ENCODE measurements at places on chromosomes 4 and X.

DNA sequence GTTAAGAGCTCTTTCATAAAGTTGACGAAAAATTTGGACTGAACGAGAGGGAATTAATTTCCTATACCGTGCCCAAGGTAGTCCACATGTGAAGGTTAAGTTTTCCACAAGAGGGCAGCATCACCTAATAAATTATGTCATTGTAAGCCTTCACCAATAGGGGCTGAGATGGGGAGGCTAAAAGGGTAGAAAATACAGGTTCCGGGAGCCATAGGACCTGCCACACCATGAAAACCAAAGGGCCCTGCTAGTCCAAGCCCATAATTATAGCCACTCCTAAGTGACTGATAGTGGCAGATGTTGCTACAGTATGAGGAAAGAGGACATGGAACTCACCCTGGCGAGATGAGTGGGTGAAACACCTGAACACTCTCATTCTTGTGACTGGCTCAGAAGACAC is 122.2 kb downstream of the SHROOM4 start:
- DNase-seq: no peak

- DNase-seq: no peak
Measured at GRCh38 chr4:85696661-85697060, 221.7 kb downstream of the ARHGAP24 start.

DNA sequence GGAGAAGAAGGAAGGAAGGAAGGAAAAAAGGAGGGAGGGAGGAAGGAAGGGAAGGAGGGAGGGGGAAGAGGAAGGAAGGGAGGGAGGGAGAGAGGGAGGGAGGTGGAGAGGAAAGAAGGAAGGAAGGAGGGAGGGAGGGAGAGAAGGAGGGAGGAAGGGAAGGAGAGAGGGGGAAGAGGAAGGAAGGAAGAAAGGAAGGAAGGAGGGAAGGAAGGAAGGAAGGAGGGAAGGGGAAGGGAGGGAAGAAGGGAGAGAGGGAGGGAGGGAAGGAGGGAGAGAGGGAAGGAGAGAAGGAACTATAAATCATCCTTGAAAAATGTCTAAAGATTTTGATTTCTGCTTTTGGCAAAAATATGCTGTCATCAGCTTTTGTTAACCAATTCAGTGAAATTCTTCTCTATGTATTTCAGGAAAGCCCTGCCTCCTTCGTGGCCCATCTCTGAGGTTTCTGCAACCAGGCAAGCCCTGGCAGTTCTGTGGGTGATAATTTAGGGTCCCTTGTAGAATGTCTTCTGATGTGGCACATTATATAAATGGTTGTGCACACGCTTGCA is 7.1 kb upstream of the HOPX start:
- no peak for DNase-seq

GRCh38 chr4:160353548-160353947 is 1250.7 kb downstream of the RAPGEF2 start:
- DNase-seq: no peak

DNA sequence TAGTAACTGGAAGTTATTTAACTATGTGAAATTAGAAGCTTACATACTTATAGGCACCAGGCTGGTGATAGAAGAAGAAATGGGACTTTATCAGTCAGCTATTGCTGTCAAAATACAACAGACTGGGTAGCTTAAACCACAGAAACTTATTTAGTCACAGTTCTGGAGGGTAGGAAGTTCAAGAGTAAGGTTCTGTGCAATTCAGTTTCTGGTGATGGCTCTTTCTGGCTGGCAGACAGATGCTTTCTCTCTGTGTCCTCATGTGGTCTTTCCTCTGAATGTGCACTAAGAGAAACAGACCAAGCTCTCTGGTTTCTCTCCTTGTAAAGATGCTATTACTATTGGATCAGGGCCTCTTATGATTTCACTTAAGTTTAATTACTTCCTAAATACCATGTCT is 92.1 kb upstream of the ANKRD50 start:
- DNase-seq: no peak

DNA sequence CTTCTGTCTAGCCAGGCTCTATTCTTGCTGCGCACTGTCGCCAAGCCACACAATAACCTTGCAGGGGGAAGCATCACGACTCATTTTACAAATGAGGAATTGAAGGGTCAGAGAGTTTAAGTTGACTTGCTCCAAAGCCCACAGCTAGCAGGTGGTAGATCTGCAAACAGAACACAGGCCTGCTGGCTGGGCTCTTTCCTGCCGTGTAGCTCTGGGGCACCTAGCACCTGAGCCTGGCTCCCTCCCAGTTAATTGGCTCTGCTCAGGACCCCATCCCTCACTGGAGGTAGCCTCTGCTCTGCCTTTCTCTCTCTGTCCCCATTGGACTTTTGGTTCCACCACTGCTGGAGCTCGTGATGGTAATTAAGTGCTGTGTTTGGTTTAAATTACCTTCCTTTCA is 98.5 kb downstream of the NSUN7 start:
- no peak for DNase-seq

GRCh38 chr4:169622566-169622965 is 2.2 kb downstream of the CLCN3 start:
- no peak for DNase-seq

DNA sequence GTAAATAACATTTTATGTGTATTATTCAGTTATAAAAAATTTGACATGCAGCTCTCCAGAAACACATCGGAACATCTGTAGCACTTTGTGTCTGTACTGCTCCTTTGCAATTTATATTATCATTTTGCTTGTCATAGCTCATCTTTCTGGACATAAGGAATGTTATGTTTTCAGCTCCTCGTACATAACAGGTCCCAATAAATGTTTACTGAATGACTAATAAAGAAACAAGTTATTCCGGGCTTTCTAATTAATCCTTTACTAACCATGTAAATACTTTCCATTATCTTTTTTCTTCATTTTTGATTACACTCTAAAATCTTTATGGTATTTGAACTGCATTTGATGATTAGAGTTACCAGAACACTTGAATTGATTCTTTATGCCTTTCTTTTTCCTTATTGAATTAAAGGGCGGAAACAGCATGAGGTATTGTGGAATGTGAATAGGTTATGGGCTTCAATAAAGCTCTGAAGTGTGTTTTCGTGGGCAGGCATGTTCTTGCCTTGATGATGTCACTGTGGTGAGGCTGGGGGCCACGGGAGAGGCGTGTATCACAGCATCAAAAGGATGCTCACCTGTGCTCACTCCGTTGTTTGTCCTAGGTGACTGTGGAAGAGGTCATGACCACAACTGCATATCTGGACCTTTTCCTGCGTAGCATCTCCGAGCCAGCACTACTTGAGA is 131.6 kb downstream of the GATB start:
- no peak for DNase-seq

GRCh38 chr4:5894266-5894665 is 1.4 kb upstream of the CRMP1 start:
- DNase-seq: no peak

- DNase-seq: peak; percentile 43
Measured at GRCh38 chr4:73068491-73069337, 802 bp downstream of the COX18 start.

DNA sequence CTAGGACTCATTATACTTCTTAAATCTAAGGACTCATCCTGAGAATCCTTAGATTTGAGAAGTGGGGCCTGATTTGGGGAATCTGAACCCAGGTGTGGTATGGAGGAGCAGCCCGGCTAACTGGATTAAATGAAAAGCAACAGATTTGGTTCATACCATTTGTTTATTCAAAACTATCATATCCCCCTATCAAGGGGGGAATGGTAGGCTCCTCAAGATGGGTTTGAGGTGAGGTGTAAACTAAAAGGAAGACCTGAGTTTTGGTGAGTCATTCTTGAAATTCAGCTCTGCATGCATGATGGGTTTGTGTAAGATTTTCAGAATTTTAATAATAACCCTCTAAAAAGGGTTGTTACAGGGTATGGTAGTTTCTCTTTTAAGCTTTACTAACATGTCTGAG is 53.4 kb downstream of the CASP6 start:
- DNase-seq: no peak

- DNase-seq: no peak
Measured at GRCh38 chr4:41524425-41524824, 13.5 kb upstream of the LIMCH1 start.

DNA sequence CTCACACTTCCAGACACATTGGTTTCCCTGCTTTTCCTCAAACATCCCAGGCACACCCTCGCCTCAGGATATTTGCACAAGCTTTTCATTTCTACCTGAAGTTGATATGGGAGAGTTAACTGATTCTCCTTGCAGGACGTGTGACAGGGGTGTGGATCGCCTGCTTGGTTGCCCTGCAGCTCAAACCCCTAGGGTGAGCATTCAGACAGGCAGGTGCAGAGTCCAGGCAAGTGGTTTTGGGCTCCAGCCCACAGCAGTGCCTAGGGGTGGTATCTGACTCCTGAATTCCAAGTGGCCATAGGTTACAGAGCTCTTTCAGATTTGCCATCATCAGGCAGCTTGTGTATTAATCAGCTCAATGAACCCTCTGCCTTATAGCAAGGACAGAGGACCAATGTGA is 1104.2 kb upstream of the IGFBP7 start:
- no peak for DNase-seq

DNA sequence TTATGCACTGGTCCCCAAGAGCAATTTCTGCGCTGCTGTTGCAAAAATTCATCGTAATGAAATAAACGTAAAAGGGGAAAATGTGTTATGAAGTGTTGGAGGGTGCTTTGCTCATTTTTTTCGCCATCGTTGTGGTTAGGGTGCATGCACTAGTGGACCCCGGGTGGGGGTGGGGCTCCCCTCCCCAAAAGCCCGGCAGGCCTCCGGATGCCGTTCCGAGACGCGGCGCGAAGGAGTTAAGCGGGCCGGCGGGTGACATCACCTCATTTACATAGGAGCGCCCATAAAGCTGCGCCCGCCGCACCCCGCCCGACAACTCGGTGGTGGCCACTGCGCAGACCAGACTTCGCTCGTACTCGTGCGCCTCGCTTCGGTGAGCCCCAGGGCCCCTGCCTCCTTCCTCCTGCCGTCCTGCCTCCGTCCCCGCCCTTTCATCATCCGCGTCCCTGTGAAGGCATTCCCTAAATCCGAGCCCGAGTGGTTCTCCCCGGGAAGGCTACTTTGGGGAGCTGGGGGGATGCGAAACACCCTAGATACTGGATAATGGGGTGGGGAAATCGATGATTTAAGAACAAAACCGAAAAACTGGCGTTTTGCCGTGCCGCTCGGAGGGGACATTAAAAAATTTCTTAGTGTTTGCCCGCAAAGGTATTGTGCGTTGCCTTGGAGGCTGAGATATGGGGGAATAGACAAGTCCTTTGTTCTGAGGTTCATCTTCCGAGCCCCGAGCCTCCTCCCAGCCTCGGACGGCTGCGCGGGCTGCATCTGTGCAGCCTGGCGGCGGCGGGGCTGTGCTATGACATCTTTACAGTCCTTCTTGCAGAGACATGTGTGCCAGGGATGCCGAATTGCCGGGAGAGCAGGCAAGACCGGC is at the start of gene TMSB4X:
Gene TMSB4X, plus strand, starts transcription at position 315 of the 874 bp plus-strand sequence.
- DNase-seq: peak; percentile 4

DNA sequence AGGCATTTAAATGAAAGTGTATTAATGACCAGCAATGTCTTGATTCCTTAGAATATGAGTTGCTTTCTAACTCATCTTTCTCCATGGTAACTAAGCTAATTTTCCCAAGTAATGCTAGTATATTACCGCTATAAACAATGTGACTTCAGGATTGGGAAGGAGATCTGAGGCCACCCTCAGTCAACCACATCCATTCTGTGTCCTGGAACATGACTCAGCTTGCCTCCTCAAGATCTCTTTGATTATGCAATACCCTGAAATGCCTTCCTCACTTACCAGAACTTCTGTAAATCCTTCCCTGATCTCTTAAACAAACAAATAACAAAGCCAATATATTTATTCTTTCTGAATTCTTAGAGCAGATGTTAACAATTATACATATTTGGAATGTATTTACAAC is 1495.5 kb downstream of the PCDH18 start:
- DNase-seq: no peak

GRCh38 chr4:101191302-101192098 is 155.8 kb downstream of the PPP3CA start:
- no peak for DNase-seq

- DNase-seq: no peak
Measured at GRCh38 chr4:112127048-112127637, 18.1 kb upstream of the FAM241A start.

DNA sequence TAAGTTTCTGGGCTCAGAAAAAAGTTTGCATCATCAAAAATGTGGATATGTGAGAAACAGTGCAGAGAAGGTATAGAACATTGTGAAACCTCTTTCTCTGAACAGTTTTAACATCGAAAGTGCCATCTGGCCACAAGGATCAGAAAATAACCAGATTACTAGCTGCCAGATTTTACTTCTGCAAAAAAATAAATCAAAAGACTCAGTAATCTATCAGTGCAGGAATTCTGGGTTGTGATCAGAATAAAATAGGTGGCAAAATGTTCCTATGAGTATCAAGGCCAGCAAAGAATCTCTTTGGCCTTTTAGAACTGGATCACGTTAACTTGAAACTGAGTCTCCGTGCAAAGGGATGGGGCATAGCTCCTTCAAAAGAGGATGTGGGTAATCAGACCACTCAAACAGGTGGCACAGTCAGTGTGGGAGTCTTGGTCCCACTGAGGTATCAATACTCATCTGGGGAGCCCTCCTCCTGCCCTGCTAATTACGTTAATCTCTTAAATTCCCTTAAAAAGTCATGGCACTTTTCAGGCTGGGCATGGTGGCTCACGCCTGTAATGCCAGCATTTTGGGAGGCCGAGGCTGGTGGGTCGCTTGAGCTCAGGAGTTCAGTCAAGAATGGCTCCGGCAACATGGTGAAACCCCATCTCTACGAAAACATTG is 26.7 kb upstream of the RBM47 start:
- peak; percentile 4 for DNase-seq

DNA sequence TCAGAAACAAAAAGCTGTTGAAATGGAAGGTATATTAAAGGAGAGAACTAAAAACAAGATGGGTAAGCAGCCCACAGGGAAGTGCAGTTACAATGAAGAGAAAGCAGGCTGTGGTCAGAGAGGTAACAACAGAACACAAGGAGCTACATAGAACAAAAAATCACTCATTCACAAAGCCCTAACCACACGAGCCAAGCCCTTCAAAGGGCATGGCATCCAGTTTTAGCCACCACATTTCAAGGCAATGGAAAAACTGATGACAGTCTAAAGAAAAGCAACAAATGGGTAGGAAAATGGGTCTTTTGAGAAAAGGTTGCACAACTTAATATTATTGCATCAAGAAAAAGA is 37.5 kb downstream of the KDR start:
- DNase-seq: no peak

DNA sequence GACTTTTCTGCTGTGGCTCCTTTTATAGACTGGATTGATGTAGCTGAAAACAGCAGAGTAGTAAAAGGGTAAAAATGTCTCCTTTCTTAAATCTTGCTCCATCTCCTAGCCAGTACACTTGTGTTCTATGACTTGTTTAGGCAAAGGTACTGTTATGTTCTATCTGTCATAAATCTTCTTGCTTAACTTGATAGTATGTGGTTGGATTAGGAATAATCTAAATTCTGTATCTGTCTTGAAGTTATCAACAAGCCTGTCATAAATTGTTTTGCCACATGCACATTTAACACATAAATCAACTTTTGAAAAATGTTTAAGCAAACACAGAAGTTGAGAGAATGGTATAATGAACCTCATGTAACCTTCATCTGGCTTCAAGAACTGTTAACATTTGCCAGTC is 157.0 kb downstream of the FRAS1 start:
- no peak for DNase-seq

All from KG1 (cell line).